ENCODE measurements at places on chromosomes 12 and 14.

DNA sequence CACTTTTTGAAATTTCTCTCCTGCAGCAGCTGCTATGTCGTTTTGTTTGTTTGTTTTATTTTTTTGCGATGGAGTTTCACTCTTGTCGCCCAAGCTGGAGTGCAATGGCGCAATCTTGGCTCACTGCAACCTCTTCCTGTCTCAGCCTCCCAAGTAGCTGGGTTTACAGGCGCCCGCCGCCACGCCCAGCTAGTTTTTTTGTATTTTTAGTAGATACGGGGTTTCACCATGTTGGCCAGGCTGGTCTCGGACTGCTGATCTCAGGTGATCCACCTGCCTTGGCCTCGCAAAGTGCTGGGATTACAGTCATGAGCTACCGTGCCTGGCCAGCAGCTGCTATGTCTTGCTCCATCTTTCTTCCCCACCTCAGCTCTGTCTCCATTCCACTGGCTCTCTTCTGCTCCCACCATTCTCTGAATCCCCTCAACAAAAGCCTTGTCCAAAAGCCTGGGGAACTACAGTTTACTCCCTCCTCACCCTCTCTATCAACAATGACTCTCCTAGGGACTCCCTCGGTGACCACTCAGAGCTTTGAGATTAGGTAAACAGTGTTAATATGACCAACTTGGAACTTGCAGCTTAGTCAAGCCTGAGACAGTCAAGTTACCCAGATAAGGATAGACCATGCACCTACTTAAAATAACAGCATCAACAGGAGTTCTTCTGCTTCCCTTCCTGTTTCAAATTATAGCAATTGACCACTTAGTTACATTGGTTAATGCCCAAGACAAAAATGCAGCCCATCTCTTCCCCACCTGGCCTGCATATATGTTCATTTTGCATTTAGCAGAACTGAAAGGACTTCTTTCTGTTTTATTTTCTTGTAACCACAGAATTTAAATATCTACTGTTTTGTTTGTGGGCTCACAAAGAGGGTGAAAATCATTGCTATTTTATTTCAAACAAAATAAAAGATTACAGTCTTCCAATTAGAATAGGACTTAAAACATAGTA is 189.0 kb upstream of the AMIGO2 start:
- no peak for DNase-seq

DNA sequence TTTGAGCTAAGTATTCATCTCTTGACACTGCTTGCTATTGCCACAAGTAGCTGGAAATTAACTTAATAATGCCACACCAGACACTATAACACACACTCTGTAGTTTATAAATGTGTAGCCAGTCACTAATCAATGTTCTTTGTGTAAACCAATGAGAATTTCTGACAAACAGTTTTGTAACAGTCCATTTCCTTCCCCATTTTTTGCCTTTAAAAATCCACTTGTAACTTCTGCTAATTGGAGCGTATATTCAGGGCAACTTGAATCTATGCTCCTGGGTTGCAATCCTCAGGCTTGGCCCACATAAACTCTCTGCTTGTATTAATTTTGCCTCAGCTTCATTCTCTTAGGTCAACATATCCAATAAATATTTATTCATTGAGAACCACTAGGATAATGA is 125.0 kb upstream of the DHRS4 start:
- DNase-seq = no peak

- DNase-seq = no peak
Observed at GRCh38 chr14:74593241-74593953, 18.6 kb downstream of the LTBP2 start.

DNA sequence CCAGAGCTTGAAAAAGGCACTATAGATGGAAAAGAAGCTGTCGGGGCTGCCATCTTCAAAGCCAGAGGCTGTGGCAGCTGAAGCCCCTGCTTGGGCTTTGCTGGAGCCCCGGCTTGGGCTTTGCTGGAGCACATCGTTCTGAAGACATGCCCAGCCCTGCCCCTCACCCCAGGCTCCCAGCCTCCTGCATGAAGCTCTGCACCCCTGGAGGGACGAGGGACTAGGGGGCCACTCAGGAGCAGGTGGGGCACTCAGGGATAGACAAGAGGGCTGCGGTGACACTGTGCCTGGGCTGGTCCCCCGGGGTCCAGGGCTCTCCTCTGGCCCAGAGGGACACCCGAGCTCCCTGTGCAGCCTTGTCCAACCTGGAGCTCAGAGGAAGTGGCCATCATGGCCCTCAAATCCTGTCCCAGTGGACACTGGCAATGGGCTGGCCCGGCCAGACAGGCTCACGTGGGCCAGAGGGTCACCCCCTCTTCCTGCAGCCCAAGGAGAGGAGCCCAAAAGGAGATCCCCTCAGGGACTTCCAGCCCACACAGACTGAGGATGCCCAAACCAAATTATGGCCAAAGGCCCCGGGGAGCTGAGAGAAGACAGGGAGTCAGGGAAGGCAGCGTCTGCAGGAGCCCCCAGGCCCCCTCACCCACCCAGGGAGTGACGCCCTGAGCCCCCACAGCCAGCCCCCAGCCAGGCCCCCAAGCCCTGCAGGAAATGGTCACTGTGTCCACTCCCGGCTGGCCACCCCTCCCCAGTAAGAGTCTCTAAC is 23.1 kb upstream of the C14orf180 start:
- no peak for DNase-seq

DNA sequence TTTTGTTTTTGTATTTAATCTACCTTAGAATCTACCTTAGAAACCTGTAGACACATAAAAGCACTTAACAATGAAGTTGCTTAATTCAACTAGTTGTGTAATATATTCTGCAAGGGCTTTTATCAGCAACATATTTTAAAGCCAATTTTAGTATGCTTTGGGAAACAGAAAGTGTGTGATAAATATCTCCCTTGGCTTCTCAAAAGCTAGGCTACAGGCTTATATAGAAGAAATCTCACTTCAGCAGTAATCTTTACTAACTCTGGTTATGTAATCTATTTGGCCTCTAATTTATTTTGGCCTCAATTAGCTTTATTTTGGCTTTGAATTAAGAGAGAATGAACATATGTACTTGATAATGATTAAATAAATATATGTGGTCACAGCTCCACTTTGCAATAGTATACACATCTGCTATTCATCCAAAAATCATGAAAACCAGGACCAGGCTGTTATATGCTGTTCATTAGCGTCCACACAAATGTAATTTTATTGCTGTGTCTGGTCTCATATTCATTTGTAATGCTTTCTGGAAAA is 37.2 kb downstream of the LRP6 start:
- no peak for DNase-seq

- no peak for DNase-seq
Observed at GRCh38 chr14:74784634-74785033, 21.5 kb downstream of the YLPM1 start.

GRCh38 chr14:22311636-22312035 is 277.4 kb downstream of the DAD1 start:
- DNase-seq = no peak

DNA sequence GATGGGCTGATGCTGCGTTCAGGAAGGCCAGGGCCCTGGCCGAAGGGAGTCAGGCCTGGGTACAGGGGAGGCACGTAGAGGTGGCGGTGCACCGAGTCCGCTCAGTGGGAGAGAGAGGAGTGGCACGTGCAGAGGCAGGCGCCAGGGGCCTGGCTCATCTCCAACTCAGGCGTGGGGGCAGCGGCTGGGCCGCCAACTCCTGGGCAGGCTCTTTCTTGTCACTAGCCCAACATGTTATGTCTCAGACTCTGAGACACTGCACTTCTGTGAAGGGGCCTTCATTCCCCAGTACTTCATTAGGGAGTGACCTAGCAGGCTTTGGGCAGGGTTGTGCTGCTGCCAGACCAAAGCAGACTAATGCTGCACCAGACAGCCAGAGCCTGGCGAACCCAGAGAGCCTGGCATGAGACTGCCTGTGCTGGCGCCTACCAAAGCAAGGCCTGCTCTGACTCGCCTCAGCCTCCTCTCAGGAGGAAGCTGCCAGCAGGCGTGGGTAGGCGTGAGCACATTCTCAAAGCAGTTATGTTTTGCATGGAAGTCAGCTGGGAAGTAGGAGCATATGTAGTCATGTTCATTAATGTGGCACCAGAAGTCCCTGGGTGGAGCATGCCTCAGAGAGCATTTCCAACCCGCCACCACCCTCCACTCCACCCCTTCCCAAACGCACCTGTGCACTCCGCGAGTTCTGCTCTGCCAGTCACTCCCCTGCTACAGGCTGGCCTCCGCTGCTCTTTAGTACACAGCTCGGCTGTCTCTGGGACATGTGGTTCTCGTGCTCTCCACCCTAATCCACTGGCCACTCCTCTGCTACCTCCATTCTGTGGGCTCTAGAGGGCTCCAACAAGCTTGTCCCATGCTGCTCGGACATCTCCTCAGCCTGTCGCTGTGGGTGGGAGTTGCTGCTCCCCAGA is 9.7 kb downstream of the CKB start:
- DNase-seq = peak; percentile 98

GRCh38 chr12:98763656-98764055 is 118.6 kb downstream of the APAF1 start:
- no peak for DNase-seq

GRCh38 chr14:65792208-65792905 is 379.8 kb downstream of the FUT8 start:
- no peak for DNase-seq

DNA sequence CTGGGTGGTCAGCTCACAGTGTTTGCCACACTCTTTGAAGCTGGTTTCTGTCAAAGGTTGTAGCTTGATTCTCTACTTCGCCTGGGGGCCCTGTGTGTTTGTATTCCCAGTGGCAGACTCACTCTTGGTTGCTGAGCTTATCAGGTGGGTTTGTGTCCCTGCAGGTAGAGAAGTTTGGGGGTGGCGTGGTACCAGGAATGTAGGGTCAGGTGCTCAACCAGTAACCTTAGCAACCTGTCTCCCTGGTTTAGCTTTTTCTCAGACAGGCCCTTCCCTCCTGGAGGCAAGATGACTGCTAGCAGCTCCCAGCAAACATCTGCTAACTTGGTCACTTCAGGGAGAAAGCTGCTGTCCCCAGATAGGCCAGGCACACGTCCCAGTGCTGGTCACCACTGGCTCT is 352.2 kb downstream of the AACS start:
- no peak for DNase-seq

- no peak for DNase-seq
Observed at GRCh38 chr12:75322464-75322863, 7.7 kb downstream of the CAPS2 start.

DNA sequence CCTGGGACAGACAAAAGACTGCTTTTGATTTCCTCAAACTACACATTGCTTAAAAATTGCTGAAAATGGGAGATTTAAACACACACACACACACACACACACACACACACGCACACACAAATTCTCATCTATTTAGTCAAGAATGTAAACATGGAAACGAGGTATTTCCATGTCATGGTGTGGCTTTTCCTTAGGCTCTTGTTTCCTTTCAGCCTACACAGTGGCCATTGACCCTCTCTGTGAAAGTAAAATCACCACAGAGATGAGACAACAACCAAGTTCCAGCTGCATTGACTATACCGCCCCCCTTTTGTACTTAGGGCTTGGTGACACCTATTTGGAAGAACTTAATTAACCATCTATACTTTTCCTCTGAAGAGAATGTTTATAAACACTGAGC is 41.9 kb downstream of the TTC8 start:
- DNase-seq = no peak

- no peak for DNase-seq
Observed at GRCh38 chr12:89756585-89757398, 48.2 kb upstream of the ATP2B1 start.

GRCh38 chr14:52412426-52412825 is 98.3 kb downstream of the PTGER2 start:
- no peak for DNase-seq

- no peak for DNase-seq
Observed at GRCh38 chr12:76042147-76042546, 10.6 kb upstream of the PHLDA1 start.

DNA sequence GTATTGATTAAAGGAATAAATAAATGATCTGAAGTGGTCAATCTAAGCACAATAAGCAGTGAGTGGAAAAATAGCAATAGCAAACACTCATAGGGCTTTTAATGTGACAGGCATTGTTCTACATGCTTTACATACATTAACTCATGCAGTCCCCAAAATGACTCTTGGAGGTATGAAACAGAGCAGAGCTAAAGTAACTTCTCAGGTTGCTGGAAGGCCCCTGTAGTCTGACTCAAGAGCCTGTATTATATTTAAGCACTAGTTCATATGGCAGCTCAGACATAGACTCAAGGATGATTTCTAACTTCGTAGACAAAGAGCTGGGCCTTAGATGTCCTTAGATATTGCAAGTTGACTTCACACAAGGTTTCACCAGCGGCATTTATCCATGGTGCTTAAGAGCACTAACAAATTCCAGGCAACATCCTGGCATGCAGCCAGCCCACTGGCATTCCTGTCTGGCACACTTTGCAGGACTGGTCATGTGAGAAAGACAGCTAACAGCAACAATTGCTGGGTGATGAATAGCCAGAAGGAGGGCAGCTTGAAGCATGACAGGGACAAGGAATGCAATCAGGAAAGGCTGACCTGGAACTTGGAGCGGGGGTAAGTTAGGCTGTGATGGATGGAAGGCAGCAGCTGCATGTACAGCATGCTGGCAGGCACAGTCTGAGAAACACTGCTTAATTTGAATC is 22.9 kb upstream of the KTN1 start:
- peak; percentile 97 for DNase-seq

GRCh38 chr12:96073346-96074330 is 38.3 kb upstream of the LTA4H start:
- DNase-seq = no peak

- DNase-seq = no peak
Observed at GRCh38 chr14:85380881-85381280, 149.1 kb upstream of the FLRT2 start.

DNA sequence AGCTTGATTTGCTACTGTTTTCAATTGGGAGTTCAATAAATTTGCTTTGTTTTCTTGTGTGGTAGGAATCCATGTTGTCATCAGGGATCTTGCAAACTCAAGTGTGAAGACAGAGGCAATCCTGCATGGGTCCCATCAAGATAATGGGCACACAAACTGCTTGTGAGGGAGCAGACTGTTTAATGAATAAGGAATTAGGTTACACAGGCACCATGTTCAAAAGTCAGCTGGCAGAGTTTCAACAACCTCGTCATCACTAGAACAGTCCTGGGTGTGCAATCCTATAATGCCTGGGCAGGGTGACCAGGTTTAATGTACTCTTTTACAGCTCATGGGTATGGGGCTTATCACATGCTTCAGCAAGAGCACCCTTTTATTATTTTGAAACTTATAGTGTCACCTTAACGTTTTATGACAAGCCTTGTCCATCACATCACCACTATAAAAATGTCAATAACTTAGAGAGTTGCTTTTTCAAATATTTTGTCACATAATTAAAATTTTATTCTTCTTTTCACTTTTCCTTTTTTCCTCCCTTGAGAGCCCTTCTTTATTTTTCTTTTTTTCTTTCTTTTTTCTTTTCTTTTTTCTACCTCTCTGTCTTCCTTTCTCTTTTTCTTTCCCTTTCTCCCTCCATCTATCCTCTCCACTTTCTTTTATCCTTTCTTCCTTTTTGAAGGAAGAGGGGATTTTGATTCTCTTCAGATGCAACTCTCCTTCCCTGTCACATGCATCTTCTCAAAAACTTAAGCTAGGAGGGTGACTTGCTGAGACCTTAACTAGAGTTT is 252.2 kb upstream of the ATP2B1 start:
- no peak for DNase-seq

DNA sequence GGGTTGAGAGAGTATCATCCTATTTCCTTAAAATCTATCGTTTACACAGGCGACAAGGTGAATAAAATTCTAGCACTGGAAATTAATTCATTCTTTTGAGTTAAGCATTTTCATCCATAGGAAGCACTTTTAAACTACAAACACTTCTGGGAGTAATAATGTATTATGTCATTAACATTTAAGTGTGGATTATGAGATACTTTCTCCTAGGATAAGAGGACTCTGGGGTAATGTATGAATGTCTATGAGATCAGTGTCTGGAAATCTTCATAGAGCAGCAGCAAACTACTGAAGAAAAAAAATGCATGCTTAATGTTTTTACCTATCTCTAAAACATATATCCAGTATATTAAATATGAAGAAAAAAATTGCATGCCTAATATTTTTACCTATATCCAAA is 86.9 kb downstream of the EPS8 start:
- DNase-seq = no peak

Data from DMS79 treated with DMSO at 0.1 percent for 48 hours (cell line).